Right hindlimb (tissue), 1 donor: ENCODE measurements at places on chromosomes 4 and X.

DNA sequence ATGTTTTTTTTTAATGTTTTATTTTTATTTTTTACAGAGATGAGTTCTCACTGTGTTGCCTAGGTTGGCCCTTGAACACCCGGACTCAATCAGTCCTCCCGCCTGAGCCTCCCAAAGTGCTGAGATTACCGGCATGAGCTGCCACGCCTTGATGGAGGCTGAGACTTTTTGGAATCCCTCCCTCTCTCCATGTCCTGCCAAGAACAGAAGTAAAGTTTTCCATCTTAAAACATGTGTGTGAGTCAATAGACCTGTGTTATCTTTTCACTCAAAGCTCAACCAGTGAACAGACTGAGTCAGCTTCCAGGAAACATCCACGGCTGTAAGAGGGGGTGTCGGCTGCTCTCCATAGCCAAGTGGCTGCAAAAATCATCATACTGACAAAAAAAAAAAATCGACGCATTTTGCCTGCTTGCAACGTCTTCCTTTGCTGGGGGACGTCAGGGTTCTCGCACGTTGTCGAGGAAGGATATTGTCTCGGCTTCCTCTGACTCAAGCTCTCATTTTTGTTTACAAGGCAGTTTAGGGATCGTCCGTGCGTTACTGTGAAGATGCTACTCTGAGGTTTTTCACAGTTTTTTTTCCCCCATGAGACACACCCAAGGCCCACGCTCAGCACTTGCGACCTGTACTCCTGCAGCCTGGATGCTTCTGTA lies 10.0 kb upstream of the ASMTL start:
- no peak for DNase-seq

DNA sequence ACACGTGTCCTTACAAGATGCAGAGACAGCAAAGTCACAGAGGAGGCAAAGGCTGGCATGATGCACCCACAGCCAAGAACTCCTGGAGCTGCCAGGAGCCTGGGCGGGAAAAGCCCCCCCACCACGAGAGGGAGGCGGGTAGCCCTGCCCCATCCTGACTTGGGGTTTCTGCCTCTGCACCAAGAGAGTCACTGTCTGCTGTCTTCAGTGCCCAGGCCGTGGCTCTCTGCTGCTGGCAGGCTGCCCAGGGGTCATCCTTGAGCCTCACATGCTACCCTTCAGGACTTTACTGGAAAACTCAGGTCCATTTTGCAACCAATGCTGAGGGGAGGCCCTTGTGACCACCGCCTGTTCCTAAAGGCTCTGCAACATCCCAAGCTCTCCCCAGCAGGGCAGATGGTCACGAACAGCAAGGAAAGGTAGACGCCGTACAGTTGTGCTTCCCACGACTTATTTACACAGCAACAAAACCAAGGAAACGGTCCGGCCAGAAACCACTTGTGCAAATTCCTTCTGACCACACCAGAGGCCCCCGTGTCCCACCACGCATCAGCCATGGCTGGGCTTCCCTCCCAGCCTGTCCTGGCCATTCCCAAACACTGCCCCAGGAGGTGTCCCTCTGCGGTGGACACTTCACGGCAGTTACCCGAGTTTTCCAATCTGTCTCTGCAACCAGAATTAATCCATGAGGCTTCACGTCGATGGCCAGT lies 56.9 kb downstream of the ACOX3 start:
- peak; percentile 87 for DNase-seq

GRCh38 chr4:55503169-55503568 lies 43.5 kb downstream of the CLOCK start:
- DNase-seq, result no peak

- DNase-seq, result peak; percentile 98
These were observed 25.1 kb downstream of the ZNF721 start for GRCh38 chr4:473570-474457.

GRCh38 chr4:152628128-152628527 lies 51.7 kb downstream of the TMEM154 start:
- peak; percentile 61 for DNase-seq

- DNase-seq, result peak; percentile 76
These were observed at the start of gene ZIC3 for GRCh38 chrX:137565921-137566745. TSS of gene ZIC3 (plus strand) at chrX:137566127. CDS start at chrX:137566692, 565 bp downstream.

DNA sequence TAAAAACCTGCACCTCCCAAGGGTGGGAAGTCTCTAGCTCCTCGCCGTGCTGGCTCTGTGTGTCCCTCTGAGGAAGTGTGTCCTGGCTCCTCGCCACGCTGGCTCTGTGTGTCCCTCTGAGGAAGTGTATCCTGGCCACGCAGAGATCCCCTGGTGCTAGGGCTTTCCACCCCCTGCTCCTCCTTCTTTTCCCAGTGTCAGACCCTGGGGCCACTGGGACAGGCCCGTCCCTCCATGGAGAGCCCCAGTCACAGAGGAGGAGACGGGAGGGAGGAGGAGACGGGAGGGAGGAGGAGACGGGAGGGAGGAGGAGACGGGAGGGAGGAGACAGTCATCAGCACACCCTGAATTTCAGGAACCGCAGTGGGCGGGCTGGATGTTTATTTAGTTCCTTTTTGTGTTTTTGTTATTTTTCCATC lies 53.8 kb upstream of the HGFAC start:
- peak; percentile 77 for DNase-seq

- no peak for DNase-seq
These were observed 417.1 kb upstream of the MAGEB16 start for GRCh38 chrX:35380808-35381700.

- DNase-seq, result peak; percentile 67
These were observed 267.4 kb downstream of the ANK2 start for GRCh38 chr4:113316879-113317278.

- DNase-seq, result no peak
These were observed 4.6 kb downstream of the WDR13 start for GRCh38 chrX:48601741-48602394.

DNA sequence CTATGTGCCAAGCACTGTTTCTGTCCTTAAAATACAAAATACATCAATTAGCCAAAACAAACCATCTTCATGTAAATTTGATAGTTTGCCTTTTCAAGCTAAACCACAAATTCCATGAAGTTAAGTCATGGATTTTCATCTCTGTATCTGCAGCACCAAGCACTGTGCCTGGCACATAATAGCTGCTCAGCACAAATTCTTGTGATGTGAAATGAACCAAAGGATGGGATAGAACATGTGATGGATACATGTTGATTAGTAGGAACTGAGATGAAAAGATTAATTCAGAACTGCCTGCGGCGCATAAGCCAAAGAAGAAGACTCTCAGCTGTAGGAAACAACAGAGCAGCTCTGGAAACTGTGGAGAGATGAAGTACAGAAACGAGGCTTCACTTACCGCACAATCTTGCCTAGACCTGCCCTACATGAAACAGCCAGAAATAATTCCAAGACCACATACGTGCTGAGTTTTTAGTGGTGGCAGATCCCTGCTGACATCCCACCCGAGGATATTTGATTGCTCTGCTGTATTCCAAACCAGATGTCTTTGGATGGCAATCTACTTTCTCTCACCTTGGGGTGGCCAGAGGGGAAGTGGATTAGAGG lies 40.9 kb upstream of the DCLK2 start:
- no peak for DNase-seq

DNA sequence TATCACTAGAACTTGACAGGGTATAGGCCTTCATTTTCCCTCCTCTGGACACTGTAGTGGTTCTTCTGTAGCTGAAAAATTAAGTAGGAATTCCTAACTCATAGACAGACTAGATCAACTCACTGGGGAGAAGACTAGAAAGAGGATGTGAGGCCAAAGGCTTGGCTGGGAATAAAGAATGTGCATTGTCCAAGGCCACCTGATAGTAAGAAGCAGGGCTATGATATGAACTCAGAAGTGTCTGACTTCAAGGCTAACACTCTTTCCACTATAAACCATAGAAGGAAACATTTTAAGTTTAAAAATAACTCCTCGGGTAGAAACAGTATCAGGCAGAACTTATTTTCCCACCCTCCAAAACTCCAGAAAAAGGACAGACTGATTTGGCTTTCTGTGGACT lies 346.6 kb downstream of the OPHN1 start:
- no peak for DNase-seq

- no peak for DNase-seq
These were observed 40.8 kb upstream of the QRFPR start for GRCh38 chr4:121421594-121421993.

- DNase-seq, result no peak
These were observed 280.5 kb downstream of the FBXW7 start for GRCh38 chr4:152255437-152255836.

GRCh38 chr4:23485801-23486200 lies 404.0 kb downstream of the PPARGC1A start:
- DNase-seq, result no peak

GRCh38 chr4:155187989-155188388 lies 20.4 kb upstream of the NPY2R start:
- DNase-seq, result no peak

DNA sequence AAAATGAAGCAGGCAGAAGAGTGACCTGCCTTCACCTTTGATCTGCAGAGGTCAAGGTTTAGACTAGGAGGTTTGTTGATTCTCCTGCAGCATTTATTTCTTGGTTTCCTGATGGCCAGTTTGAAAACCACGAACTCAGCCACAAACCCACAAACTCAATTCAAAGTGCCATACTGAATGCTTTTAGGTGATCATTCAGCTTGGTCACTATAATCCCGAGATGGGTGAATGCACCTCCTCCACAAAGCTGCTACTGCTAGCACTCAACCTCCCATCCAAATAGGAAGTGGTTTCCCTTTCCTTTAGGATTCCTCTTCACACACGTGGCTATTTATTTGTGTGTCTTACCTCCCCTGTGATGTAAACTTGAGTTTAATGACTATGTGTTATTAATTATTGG lies 225.2 kb downstream of the MID1 start:
- DNase-seq, result no peak

- DNase-seq, result peak; percentile 52
These were observed 968 bp upstream of the NELFA start for GRCh38 chr4:2009651-2010233.

DNA sequence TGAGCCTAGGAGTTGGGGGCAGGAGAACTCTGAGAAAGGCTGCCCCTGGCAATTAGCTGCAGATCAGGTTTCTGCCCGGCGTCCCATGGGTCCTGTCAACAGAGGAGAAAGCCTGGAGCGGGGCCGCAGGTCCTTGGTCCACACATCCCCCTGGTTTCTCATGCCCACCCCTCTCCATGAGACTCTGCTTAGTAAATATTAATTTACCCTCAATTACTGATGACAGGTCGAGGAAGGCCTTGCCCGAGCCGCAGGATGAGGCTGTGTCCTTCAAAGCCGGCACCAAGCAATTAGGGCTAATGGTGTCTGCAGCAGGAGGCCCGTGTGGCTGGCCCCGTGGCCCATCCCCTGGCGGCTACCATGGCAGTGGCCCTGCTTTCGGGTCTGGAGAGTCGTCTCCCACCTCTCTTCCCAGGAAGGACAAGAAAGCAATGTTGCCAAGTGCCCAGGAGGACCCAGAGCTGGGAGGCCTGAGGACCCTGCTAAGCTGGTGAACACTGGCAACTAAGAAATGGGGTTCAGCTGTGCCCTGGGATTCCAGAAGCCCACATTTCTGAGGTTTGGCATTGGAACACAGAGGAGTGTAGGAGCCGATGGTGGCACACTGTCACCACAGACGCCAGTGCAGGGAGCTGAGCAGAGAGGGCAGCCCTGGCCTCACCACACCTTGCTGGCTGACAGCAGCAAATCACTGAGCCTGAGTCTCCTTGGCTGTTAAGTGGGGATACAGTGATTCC lies 114.6 kb downstream of the CPZ start:
- peak; percentile 15 for DNase-seq

DNA sequence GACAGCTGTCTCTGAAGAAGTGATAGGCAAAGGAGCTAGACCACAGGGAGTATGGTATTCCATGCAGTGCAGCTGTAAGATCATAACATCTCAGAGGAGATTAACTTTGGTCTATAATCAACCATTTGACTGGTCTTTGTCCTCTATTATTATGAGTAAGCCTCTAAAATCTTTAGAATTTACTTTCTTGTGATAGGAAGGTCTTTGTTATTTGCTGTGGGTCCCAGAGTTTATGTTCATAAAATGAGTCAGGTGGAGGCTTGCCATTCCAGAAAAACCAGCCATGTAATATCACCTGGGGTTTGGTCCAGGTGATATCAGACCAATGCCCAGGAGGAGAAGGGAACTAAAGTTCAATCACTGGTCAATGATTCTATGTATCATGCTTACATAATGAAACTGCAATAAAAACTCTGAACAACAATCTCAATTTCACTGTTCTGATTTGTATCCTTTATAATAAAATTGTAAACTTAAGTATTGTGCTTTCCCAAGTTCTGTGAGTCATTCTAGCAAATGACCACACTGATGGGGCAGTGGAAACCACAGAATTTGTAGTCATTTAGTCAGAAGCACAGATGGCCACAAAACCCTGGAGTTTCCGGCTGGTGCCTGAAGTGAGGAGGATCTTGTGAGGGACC lies 239.6 kb upstream of the TRAM1L1 start:
- no peak for DNase-seq

- no peak for DNase-seq
These were observed 92.5 kb upstream of the BRS3 start for GRCh38 chrX:136395271-136395670.

DNA sequence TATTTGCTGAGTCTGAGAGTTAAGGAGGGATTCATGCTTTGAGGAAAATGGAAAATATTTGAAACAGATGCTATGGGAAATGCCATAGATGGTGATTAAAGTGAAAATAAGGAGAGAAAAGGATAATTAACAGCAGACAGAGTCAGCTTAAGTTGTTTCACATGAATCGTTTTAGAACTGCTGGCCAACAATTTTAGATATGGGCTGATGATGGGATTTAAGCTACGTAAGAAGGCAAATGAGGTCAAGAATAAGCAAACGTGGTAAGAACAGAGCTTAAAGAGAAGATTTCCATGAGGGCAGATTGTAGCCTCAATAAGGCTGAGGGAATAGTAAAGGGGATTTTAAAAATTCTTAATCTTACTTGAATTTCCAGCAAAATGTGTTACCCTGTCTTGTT lies 77.9 kb downstream of the MFAP3L start:
- no peak for DNase-seq

- no peak for DNase-seq
These were observed 985.8 kb downstream of the TRAM1L1 start for GRCh38 chr4:116099596-116099995.

- DNase-seq, result peak; percentile 77
These were observed 554 bp downstream of the PCDH7 start for GRCh38 chr4:30720661-30721184.

- DNase-seq, result no peak
These were observed 16.6 kb upstream of the DDIT4L start for GRCh38 chr4:100206850-100207249.

GRCh38 chr4:184845367-184846021 lies 19.7 kb upstream of the ACSL1 start:
- DNase-seq, result no peak

DNA sequence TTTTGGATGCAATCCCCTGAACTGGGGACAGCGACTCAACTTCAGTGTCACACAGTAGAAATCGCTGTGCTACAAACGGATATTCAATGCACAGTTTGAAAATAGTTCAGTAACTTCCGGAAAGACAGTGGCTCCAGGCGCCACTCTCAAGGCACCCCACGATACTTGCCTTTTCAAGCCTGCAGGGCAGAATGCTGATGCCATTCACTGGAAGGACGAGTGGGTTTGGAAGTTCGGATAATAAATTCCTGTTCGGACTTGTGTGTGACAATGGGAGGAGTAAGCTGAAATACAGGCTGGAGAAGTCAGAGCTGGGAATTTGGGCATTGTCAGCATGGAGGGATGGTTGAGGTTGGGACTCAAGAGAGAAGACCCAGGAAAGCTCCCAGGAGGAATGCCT lies 64.3 kb upstream of the HELT start:
- no peak for DNase-seq

GRCh38 chr4:149029056-149029651 lies 586.9 kb upstream of the NR3C2 start:
- DNase-seq, result no peak
